NCI-H1417 (cell line): ENCODE measurements at places on chromosomes 6 and 20.
A peak's percentile ranks its signal among the peaks of the same experiment; 100 is the strongest.

GRCh38 chr6:33549196-33549595, 30.9 kb downstream of the BAK1 start:
- DNase-seq = no peak

DNA sequence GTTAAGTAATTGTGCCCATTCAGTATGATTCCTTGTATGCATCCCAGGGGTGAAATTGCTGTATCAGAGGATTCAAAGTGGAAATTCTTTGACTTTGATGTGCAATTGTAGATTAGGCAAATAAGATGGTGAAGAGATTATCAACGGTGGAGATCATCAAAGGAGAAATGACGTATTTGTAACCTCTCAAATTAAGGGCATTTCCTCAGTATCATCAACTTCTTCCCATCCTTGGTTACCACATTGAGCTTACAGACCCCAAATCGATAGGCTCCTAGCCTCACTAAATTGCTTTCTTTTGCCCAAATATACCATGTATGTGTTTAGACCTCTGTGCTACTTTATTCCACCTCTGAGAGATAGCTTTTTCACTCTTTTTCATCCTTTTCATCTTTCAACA, 213.1 kb upstream of the ZFP64 start:
- no peak for DNase-seq

- no peak for DNase-seq
Measured at GRCh38 chr6:166492092-166492741, 94.3 kb downstream of the RAMACL start.

DNA sequence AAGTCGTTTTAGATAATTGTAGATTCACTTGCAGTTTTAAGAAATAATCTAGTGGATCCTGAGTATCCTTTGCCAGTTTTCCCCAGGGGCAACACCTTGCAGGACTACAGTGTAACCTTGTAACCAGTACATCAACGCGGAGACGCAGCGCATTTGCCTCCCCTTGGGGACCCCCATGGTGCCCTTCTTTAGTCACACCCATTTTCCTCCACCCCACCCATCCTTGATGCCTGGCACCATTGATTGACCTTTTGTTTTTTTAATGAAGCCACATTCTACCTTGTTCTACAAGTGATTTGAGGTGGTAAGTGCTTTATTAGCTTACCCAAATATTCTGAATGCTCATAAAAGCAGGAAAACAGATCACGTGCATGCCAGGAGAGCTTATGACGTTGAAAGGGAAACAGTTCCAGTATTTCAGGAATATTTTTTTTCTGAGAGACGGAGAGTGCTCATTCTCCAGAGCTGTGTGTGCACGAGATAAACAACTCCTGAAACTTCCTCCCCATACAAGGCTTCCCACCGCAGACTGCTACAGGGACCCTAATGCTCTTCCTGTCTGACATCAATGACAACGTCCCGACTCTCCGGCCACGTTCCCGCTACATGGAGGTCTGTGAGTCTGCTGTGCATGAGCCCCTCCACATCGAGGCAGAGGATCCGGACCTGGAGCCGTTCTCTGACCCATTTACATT, 35.7 kb downstream of the CDH26 start:
- DNase-seq = no peak

DNA sequence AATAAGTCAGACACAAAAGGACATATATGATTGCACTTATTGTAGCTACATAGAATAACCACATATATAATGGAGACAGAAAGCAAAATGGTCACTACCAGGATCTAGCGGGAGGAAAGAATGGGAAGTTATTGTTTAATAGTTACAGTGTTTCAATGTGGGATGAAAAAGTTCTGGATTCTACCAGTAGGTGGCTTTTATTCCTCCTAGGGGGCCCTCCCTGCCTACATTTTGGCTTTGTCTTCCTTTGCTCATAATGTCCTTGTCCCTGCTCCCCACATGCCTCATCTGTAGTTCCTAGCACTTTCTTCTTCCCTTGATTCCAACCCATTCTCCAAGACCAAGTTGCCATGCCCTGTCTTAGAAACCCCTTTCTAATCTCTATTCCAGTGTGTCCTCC, 16.3 kb downstream of the ZNF133 start:
- no peak for DNase-seq

DNA sequence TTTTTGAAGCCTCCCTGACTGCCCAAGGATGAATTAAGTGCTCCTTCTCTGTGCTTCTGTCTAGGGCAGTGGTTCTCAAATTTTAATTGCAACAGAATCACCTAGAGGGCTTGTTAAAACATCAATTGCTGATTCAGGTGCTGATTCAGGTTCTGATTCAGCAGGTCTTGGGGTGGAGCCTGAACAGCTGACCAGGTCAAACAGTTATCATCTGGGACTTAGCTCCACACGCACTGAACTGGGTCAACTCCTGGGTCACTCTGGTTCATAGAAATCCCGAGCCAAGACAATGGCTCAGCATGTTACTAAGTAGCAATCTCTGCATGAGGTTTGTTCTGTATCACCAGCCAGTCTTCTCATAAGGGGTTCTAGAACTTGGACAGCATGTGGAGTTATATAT, 192.3 kb downstream of the GJA1 start:
- peak; percentile 5 for DNase-seq
